Thoracic aorta (tissue), 2 donors: ENCODE measurements at places on chromosomes 12 and 14.

- no peak for DNase-seq
Observed at GRCh38 chr12:110149086-110149660, 25.0 kb downstream of the IFT81 start.

DNA sequence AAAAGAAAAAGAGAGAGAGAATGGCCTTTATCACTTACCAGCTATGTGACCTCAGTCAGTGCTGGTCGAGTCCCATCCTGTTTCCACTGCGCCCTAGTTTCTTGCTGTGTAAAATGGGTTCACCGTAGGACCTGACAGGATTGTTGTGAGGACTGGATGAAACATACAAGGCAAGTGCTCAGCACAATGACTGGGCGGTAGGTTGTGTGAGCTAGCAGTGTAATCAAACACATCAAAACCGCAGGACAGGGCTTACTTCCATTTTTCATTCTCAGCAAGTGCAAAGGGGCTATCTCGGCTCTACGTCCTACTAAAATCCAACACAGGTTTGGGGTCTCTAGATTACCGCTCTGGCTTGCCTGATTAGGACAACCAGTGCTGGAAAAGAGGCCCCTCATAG is 36.4 kb upstream of the ATXN2 start:
- no peak for DNase-seq

DNA sequence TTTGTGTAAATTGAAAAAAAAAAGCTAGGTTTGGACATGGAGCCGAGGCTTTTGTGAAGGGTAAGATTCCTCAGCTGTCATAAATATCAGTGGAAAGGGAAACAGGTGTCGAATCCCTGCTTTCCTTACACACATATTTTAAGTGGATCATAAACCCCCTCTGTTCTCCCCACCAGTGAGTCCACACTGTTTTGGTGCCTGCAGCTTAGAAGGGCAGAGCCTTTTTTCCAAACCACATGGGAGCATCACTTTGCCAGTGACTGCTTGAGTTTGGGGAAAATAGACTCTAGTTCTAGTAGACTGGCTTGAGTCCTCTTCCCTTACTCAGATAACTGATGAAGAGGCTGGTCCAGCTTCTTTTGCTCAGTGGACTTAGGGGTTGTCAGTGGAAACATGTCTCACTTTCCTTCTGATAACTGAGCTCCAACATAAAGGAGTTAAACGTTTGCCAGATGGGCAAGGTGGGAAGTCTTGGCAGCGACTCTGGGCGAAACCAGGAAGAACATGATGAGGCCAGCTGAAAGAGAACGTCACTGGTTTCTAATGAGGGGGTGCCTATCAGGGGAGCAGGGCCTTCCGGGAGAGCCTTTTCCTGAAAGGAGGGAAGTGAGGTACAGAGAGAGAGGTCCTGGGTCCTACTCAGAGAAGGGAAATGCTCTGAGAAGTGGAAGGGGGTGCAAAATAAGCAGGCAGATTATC is 168.1 kb upstream of the PARP11 start:
- DNase-seq = no peak

DNA sequence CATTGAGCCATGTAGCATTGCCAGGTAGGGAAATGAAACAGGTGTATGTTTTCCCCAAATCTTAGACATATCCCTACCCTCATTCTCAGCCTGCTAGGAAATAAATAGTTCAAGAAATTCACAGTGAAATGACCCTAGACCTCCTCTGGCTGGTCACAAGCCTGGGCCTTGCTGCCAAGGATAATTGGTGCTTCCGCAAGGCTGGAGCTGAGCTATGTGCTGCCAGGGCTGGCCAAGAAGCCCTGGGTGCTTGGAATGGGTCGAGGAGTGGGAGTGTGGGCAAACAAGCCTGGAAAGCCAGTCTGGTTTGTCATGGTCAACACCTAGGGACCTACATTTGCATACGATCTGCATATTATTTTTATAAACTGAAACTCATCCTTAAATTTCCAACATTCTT is 31.3 kb upstream of the SLC10A1 start:
- no peak for DNase-seq

- DNase-seq = peak; percentile 55
Observed at GRCh38 chr12:124916374-124917134, 2.1 kb upstream of the UBC start.

GRCh38 chr12:113795445-113795844 is 170.7 kb downstream of the RBM19 start:
- DNase-seq = no peak

- no peak for DNase-seq
Observed at GRCh38 chr12:116666305-116666673, 71.6 kb downstream of the SPRING1 start.

GRCh38 chr12:44875417-44875953 is 630 bp downstream of the NELL2 start:
- no peak for DNase-seq

DNA sequence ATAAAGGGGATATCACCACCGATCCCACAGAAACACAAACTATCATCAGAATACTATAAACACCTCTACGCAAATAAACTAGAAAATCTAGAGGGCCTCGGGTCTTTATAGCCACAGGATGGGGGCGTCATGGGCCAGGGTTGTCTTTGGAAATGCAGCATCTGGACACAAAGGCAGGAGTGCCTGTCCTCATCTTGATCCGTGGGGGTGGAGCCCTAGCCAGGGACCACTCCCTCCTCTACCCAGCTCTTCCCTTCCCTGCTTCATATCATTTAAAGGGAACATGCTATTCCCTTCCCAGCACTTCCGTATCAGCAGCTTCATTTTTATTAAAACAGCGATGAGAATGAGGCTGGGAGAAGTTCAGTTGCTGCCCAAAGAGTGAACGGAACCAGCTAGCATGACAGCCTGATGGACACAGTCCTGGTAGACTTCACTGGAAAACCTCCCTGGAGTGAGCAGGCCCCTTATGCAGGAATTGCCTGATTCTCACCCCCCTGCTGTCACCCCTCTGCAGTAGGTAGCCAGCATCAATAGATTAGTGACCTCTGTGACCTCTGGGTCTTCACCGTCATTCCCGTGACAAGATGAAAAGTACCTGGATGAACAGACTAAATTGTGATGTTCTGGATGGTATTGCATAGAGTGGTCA is 251.4 kb upstream of the RGS6 start:
- DNase-seq = no peak

- no peak for DNase-seq
Observed at GRCh38 chr14:86357876-86358275, 827.9 kb downstream of the FLRT2 start.

DNA sequence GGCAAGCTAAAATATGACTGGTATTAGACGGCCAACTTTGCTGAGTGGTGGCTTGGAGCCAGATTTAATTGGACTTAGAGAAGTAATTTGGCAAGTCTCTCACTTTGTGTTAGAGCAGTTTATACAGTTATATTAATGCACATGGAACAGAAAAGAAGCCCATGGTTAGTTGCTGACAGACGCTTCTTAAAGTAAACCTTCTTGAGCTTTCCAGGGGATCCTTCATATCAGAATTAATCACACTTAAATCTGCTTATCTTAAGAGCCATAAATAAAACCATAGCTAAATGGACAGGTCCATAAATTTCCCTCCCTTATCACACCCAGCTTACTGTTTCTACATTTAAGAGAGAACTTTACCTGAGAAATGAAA is 9.6 kb downstream of the GSG1 start:
- no peak for DNase-seq

DNA sequence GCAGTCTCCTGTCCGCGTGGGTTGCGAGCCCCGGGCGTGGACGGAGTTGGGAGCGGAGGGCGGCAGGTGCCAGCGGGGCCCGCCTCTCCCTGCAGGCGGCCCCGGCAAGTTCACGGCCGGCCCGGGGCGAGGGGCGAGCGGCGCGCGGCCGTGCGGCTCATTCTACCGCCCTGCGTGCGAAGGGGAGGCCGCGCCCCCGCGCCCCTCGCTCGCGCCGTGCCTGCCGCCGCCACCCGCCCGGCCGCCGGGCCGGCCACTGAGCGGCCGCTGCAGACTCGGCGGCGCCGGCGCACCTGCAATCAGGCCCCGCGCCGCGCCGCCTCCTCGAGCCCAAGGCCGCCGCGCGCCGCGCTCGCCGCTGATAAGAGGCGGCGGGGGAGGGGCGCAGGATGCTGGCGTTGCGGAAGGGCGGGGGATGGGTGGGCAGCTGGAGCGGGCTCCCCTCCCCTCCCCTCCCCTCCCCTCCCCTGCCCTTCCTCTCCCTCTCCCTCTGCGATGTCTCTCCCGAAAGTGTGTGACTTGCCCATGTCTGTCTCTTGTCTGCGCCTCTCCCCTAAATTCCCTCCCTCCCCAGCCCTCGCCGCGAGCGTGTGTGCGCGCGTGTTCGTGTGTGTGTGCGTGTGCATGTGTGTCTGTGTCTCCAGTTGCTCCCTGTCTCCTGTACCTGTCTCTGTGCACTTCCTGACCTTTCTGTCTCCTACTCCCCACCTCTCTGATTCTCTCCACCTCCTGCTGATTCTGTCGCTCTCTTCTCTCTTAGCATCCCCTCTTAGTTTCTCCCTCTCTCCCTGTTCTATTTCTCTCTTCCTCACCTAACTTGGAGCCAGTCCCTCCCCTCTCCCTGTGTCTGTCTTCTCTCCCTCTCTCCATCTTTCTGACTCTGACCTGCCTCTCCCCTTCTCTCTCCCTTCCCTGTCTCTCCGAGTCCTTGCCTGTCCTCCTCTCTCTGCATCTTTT is 768.1 kb upstream of the TBX3 start:
- no peak for DNase-seq

DNA sequence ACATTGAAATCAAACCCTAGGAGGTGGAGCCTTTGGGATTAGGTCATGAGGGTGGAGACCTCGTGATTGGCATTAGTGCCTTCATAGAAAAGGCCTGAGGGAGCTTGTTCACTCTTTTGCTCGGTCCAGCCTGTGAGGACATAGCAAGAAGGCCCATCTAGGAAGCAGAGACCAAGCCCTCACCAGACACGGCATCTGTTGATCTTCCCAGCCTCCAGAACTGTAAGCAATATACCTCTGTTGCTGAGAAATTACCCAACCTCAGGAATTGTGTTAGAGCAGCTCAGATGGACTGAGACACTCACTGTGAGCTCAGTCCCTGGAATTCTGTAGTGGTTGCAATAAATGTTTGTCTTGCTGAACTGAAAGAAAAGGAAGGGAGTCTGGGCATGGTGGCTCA is 116.2 kb upstream of the MAP1LC3B2 start:
- no peak for DNase-seq

DNA sequence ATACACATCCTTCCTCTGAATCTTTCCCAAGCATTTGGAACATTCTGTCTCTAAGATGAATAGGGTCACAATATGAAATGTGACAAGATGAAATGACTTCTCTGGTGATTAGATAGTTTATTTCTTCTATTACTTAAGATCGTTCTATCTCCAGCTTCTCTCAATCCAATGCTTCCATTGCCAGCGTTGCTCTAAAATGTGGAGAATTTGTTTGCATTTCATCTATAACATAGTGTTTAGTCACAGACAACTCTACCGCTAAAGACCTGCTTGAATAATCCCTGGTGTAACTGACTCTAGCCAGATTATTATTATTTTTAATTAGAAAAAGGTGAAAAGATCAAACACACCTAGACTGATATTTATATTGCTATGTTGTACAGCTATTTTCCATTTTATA is 184.7 kb upstream of the PRICKLE1 start:
- no peak for DNase-seq

GRCh38 chr14:74786796-74787315 is 23.7 kb downstream of the YLPM1 start:
- no peak for DNase-seq

DNA sequence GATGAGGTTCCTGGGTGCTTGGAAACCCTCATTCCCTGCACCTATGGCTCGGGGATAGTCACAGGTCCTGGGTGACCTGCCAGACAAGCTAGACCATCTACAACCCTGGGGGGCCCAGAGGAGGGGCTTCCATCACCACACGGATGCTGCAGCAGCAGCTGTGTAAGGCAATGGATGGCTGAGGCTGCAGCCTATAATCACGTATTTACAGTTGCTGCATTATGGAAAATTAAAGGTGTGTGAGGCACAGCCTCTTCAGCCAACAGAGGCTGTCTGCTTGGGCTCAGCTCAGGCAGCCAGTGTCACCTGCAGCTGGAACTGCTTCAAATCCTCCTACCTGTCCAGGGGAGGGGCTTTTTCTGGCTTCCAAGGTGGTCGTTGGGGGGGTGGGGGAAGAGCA is 268.1 kb downstream of the CACNA1C start:
- DNase-seq = no peak

- no peak for DNase-seq
Observed at GRCh38 chr12:57112492-57113294, 1.5 kb upstream of the STAT6 start.
